ENCODE measurements at places on chromosomes 16 and 17.

- DNase-seq = no peak
These were observed 13.4 kb upstream of the BAHCC1 start for GRCh38 chr17:81381632-81382577.

GRCh38 chr17:13070732-13071131 lies 52.9 kb upstream of the ELAC2 start:
- no peak for DNase-seq

- no peak for DNase-seq
These were observed 41.8 kb upstream of the CDH8 start for GRCh38 chr16:62077998-62078397.

- no peak for DNase-seq
These were observed 5.6 kb downstream of the CHD3 start for GRCh38 chr17:7894226-7894625.

- DNase-seq = no peak
These were observed 97.1 kb upstream of the HS3ST3A1 start for GRCh38 chr17:13698832-13699231.
